Activated naive CD8-positive, alpha-beta T cell treated with anti-CD3 and anti-CD28 coated beads, Interleukin-2, amount 10 ng/mL, durations not matched to agents 7 days and 5 days (primary cell): ENCODE measurements at places on chromosomes 5 and 9. TPM values are rescaled to one million over a fixed set of nuclear protein-coding genes. Genes with fewer than 3 reads are reported as not detected.

DNA sequence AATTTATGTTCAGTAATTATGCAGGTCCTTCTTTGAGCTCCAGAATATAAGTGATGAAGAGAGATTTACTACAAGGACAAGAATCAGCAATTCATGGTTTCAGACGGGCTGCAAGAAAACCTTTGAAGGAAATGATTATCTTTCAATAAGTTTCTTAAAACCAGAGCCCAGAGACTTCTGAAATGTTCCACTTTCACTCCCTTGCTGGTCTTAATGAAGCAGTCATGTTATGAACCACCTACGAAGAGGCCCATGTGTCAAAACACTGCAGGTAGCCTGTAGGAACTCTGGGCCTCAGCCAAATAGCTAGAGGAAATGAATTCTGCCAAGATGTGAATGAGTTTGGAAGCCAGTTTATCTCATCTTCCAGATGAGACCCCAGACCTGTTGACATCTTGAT lies 505.9 kb upstream of the MEF2C start:
- DNase-seq = no peak

DNA sequence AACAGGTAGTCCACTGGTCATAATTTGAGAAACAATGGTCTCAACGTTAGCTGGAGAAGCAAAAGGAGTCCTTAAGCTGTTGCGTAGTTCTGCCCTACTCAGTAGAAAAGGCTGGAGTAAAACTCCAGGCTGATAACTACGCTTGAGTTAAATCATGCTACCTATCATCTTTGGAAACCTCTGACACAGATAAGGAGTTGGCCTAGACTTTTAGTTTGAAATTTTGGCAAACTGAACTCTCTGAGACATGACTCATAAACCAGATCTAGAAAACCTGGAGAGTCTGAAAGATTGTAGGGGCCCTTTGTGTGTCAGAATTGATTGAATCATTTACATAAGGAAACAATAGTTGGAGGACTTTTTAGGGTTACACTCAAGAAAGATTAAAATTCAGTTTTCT lies 26.3 kb downstream of the NMUR2 start:
- no peak for DNase-seq

DNA sequence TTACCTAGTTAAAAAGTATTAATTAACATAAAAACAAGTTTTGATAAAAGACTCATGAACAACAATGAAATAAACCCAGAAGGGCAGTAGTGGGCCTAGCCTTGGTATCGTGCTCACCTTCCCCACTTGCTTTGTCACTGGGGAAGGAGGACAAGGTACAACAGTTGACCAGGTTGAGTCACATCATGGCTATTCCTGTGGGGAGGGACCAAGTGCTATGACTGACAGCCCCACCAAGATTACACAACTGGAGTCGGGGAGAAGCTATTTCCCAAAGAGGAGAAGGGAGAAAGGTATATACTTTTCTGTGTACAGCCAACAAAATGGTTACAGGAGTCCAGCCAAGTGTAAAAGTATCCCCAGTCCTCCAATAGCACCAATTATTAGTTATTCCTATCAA lies 251.3 kb upstream of the RFX3 start:
- no peak for DNase-seq

The CCL28 gene
- 18.0 TPM for total RNA-seq

The IFNB1 gene
- 0.37 TPM for total RNA-seq

- DNase-seq = no peak
Measured at GRCh38 chr9:79912318-79913070, 340.7 kb downstream of the TLE4 start.

The PCDHGA2 gene
- 0.09 TPM for total RNA-seq

The ALDH1A1 gene
- total RNA-seq = 1.3 TPM

The ZDHHC11B gene
- total RNA-seq = 2.0 TPM

The CDH10 gene
- not detected for total RNA-seq

The STOM gene
- total RNA-seq = 87.4 TPM

The IL7R gene
- 891 TPM for total RNA-seq

The RIGI gene
- total RNA-seq = 30.0 TPM

The AFAP1L1 gene
- 0.09 TPM for total RNA-seq

- no peak for DNase-seq
Measured at GRCh38 chr5:151607304-151607703, 16.2 kb upstream of the FAT2 start.

GRCh38 chr5:59661954-59662615 lies 231.4 kb downstream of the PDE4D start:
- no peak for DNase-seq

DNA sequence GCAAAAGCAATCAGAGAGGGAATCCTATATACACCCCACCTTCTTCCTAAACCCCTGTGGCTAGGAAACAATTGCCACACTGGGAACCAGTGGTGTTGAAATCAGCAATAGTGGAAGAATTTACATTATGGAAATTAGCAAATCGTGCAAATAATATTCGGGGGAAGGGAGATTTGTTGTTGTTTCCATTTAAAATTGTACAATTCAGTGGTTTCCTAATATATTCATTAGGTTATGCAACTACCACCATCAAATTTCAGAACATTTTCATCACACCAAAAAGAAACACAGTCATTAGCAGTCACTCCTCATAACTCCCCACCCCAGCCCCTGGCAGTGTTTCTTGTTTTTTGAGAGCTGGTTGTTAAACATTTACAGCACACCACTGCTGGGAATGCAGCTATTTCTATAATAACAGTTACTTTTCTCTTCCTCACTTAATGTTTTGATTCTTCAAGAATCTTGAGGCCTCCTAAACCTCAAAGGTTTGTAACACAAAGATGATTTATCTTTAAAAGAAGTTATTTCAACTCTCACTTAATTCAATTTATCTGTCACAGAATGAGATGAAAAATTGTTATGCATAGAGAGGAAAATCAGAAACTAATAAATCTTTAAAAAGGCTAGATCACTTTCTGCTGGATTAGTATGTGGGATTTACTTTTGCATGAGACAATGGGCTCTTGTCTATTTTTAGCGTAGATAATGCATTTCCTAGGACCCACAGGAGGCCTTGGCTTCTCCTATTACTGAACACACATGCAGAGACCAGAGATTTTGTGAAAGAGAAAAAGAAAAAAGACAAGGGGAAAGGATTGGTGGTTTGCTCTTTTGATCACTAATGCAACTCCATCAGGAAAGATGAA lies 91.8 kb upstream of the DAPK1 start:
- DNase-seq = no peak

GRCh38 chr9:111451570-111451969 lies 32.6 kb downstream of the ECPAS start:
- DNase-seq = no peak

The NR2F1-AS1 gene
- not detected for total RNA-seq

The FCN2 gene
- total RNA-seq = not detected

GRCh38 chr9:85322592-85322991 lies 419.2 kb downstream of the AGTPBP1 start:
- no peak for DNase-seq

DNA sequence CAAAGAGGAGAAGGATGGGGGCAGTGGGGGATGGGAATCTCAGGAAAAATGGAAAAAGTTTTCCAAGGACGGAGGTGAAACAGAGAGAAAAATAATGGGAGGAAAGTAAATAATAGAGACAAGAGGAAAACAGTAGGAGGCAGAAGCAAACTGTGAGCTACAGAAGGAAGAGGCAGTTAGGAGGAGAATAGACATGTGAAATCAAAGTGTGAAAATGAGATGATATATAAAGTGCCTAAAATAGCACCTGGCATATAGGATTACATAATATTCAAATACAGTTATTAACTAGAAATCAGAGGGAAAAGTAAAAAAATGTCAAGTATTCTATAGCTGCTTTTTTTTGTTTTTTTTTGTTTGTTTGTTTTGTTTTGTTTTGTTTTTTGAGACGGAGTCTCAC lies 44.0 kb upstream of the PLIN2 start:
- no peak for DNase-seq

The CXCL14 gene
- total RNA-seq = not detected

The OCLN gene
- total RNA-seq = 2.6 TPM

DNA sequence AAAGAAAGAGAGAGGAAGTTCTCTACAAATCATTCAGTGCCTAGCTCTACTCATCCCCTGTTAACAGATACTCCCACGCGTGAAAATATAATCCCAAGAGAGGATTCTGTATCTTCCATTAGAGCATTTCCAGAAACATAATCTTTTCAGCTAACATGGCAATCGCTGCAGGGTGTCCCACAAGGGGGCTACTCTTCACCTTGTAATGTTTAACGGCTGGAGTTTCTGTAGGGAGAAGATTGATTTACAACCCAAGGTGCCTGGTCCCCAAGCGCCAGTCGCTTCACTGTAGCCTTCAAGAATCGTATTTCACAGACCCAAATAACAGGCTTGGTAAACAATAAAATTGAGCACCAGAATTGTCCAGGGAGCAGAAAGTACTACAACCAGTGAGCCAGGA lies 318.7 kb downstream of the TLE1 start:
- DNase-seq = no peak

The ANKRD33B gene
- total RNA-seq = 4.4 TPM

The PCDHGB5 gene
- not detected for total RNA-seq

DNA sequence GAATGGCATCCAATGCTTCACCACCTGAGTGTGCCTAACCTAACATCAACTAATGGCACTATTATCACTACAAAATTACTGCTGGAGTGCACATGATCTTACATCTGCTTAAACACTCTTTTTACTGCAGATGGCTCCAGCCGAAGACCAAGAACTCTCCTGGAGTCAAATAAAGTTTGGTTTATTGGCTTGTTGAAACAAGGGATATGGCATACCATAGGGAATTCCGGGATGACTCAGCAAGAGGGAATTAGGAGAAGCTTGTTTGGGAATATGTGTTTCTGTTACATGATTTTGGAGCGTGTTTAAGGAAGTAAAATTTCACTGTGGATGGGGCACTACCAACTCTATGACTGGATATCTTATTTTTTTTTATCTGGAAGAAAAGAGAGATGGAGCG lies 872.6 kb downstream of the DTWD2 start:
- no peak for DNase-seq
